ENCODE measurements at places on chromosomes 2 and 18.

- no peak for DNase-seq
Measured at GRCh38 chr2:226799976-226800940, 638 bp upstream of the IRS1 start.

- no peak for DNase-seq
Measured at GRCh38 chr2:187541086-187542085, 12.8 kb downstream of the TFPI start.

DNA sequence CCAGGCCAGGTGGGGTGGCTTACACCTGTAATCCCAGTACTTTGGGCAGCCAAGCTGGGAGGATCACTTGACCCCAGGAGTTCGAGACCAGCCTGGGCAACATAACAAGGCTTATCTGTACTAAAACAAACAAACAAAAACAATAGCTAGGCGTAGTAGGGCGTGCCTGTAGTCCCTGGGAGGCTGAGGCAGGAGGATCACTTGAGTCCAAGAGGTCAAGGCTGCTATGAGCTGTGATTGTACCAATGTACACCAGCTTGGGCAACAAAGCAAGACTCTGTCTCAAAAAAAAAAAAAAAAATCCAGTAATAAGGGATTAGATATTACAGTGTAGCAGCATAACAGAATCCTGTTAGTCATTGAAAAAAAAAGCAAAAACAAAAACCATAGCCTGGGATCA lies 223.2 kb upstream of the FOSL2 start:
- DNase-seq = no peak

- no peak for DNase-seq
Measured at GRCh38 chr18:34809451-34810072, 99.5 kb downstream of the DTNA start.

GRCh38 chr2:58862244-58862643 lies 621.1 kb upstream of the FANCL start:
- no peak for DNase-seq

- no peak for DNase-seq
Measured at GRCh38 chr2:216792222-216793021, 67.4 kb downstream of the TNP1 start.

DNA sequence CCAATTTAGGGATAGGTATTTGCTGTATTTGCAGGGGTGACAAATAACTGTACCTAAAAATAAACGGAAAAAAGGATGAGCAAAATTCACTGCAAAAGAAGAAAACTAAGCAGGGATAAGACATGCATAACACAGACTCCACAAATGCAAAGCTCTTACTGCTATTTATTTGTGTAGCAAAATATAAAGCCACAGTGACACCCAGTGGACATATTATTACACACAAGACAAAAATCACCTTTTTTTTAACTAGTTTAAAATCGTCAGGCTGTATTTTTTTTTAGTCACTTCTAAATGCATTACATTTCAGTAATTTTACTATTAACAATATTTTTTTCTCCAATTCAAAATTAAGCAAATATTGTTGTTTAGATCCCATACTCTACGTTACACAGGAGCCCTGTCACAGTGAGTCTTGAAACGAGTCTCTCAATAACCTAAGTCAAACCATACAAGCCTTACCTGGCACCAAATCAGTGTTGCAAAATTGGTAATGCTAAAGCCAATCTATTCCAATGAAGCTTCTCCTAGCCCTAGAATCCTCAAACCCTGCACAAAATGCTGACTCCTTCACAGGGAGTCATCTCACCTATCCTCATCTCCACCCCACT lies 23.7 kb downstream of the METTL4 start:
- no peak for DNase-seq

- no peak for DNase-seq
Measured at GRCh38 chr18:40250236-40250635, 1704.8 kb upstream of the PIK3C3 start.

Measured in stimulated activated CD8-positive, alpha-beta memory T cell treated with anti-CD3 and anti-CD28 coated beads, Interleukin-7, amount 100 ng/mL, for 1 hour (primary cell).